ENCODE measurements at places on chromosomes 1 and 21.

DNA sequence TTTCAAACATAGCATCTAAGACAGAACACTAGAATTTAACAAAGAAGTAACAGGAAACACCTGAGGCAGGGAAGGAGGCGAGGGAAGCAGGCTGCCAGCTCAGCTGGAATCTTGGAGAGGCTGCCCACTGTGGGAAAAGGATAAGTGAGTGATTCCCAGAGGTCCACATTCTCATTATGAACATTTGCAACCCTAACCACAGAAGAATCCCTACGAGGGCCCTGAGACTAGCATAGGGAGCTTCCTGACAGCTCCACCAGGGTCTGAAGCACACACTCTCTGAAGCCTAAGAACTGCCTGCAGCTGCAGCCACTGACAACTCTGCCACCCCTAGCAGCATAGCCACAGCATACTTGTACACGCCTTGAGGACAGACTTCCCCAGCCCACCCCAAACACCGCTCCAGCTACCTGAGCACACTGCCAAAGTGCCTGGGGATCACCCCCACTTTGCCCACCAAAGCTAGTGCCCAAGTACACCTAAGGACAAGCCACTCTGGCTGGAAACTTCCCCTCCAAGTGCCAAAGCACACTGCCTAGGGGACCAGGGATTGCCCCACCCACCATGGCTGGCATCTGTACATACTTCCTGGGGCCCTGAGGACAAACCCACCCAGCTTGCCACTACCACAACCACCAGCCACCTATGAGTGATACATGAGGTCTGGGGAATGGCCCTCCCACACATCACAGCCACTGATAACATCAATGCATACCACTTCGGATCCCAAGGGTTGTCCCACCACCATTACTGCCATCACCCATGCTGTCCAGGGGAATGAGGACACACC lies 76.6 kb upstream of the GUCA2A start:
- DNase-seq, result peak; percentile 62

GRCh38 chr1:230270185-230270558 lies 156.0 kb downstream of the PGBD5 start:
- DNase-seq, result no peak

GRCh38 chr1:236021424-236022135 lies 43.3 kb downstream of the NID1 start:
- peak; percentile 43 for DNase-seq

- peak; percentile 44 for DNase-seq
Measured at GRCh38 chr1:193592317-193592716, 405.9 kb upstream of the B3GALT2 start.

- DNase-seq, result no peak
Measured at GRCh38 chr1:183634429-183635065, 1.0 kb downstream of the ARPC5 start.

- no peak for DNase-seq
Measured at GRCh38 chr1:115933625-115934024, 42.7 kb upstream of the SLC22A15 start.

GRCh38 chr1:233584931-233585330 lies 29.0 kb upstream of the KCNK1 start:
- DNase-seq, result no peak

GRCh38 chr1:204265665-204266064 lies 51.9 kb upstream of the GOLT1A start:
- DNase-seq, result no peak

DNA sequence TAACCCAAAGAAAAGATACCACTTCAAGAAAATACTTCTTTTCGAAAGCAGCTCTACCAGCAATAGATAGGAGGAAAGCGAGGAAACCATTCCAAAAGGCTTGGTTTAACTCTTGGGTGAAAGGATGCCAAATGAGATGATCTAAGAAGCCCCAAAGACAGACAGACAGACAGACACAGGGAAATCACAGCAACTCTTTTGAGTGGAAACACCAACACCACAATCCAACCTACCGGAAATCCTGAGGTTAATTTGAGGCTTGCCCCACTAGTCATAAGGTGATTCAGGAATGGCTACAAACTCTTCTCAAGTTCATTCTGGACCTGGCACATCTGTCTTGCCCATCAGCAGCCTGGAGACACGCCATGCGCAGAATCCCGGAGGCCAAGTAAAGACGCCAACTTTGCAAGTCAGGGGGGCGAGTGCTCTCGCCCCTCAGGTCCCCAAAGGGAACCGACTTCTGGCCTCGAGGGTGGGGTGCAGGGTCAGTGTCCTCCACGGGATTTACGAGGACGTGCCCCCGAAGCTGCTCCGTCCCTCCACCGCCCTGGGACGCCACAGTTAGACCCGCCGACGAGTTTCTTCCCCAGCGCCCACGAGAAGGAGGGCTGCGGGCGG lies 778 bp downstream of the EVI5 start:
- peak; percentile 76 for DNase-seq

- no peak for DNase-seq
Measured at GRCh38 chr1:94599095-94599813, 57.7 kb upstream of the F3 start.

- DNase-seq, result no peak
Measured at GRCh38 chr1:157495285-157495684, 57.0 kb downstream of the FCRL5 start.

GRCh38 chr1:223776075-223776814 lies 63.9 kb downstream of the CAPN2 start:
- DNase-seq, result peak; percentile 98

GRCh38 chr1:3251807-3252428 lies 182.9 kb downstream of the PRDM16 start:
- no peak for DNase-seq

- peak; percentile 93 for DNase-seq
Measured at GRCh38 chr1:91885716-91886506, at the start of gene TGFBR3. TGFBR3 (minus strand) TSS chr1:91886151; CDS start chr1:91861531, 24,620 bp downstream.

DNA sequence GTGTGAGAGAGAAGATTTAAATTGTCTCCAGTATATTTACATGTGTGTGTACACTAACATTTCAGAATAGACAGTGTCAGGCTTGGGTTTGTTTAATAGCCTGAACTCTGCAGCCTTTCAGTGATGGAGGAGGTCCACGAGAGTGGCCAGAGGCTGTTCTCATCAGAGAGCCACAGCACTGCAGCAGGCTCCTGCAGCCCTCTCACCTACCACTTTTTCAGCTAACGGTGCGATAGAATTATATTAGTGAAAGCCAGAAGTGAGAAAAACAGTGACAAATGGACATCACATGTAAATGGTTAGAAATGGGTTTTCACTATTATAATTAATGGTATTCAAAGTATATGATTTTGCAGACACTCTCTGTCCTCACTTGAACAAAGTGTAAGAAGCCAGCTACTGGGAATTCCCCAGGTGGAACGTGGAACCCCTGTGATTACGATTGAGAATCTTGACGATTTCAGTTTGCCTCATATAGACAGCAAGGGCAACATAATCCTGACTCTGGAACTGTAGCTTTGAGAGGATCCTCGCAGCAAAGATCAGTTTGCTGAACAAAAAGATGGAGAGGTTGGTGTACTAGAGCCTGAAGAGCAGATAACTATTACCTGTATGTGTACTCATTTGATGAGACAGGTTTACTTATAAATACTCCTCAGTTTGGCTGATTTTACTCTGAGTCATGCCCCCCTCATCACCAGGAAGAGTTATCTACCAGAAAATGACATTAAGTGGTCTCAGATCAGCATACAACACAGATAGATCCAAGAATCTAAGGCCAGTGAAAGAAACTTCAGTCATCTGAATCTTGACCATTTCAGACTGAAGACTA lies 31.4 kb downstream of the IFI16 start:
- no peak for DNase-seq

DNA sequence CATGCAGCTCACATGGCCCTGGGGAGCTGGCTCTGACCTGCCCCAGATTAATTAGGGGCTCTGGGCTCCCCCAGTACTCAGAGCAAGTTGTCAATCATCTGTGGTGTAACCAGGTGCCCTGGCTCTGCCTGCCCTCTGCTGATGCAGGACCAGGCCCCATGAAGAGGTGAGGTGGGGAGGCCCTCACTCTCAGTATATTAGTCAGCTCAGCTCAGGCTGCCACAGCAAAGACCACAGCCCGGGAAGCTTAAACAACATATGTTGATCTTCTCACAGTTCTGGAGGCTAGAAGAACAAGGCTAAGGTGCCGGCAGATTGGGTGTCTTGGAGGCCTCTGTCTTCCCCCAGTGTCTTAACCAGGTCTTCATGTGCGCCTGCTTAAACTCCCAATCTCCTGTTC lies 66.5 kb downstream of the FCRL5 start:
- no peak for DNase-seq

DNA sequence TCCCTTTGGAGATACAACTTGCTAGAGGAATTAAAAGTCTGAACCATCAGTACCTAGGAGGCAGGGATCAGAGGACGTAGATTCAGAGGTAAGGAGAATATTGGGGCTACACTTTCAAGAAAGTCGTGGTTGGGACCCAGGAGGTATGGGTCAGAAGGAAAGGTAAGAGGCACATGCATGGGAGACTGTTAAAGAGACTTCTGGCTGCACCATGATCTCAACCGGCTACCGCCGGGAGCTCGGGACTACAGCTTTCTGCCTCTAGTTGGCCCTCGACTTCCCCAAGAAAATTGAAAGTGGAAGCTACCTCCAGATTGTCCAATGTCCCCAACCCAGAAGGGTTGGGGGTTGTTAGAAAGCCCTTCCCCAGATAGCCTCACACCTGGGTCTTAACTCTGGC lies 355.7 kb upstream of the TMPRSS15 start:
- DNase-seq, result no peak

DNA sequence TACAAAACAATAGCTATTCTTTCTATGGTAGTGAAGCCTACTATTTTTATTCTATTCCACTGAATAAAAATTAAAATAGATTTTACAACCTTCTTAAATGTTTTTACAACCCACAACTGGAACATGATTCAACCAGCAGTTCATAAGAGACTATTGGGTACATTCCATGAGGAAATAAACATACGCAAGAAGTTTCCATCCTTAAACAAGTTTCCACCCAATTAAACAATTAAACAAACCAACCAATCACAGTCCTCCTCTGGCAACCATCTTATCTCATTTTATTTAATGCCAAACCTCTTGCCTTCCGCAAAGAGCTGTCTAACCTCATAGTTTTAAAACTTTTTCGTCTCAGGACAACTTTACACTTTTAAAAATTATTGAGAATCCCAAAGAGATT lies 239.0 kb downstream of the RGS7 start:
- DNase-seq, result no peak

- DNase-seq, result no peak
Measured at GRCh38 chr1:63555480-63555879, 32.2 kb downstream of the EFCAB7 start.

DNA sequence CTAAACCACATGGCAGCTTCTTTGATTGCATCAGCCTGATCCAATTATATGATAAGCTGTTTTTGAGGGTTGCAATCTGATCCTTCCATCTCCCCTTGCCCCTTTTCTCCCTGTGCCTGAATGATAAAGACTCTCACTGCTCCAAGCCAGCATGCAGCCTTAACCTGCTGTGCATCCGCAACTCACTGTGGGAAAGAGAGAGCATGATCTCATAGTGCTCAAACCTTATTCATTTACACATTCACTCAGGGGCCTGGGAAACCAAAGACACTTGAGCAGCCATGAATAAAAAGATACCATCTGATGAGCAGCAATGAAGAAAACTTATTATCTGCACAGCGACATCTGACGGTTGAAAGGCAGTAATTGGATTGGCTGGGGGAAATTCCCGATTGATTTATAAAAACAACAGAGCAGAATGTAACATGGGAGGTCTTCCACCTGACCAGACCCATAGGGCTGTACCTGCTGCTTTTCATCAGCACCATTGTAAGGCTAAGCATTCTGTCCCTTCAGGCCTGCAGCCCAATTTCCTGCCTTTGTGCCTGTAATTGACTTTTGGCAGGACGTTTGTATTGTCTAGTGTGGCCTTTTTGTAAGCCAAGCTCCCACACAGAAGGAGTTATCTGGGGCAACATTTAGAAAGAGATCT lies 62.5 kb downstream of the KIAA0040 start:
- DNase-seq, result peak; percentile 28

DNA sequence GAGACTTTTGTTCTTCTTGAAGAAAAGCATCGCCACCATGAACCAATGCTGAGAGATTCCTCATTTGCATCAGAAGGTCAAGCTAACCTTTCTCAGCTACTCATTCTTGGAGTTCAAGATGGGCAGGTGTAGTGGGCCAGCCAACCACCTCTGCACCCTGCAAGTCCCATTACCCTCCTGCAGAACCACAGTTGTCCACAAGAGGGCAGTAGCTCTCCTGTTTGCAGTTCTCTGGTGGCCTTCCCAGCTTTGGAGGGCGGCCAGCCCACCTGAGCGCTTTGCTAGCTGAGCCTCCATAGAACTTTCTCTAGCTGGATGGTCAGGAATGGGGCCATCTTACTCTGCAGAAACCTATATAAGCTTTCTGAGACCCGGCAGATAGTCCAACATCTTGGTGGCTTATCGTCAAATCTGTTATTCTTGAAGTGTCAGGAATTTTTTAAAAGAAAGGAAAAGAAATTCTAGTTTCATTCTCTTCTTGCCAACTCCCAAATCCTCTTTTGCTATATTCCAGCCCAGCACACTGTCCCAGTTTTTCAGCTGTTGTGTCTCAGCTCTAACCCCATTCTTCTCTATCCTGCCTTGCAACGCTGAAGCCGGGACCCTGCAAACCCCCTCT lies 11.0 kb upstream of the LMX1A start:
- peak; percentile 64 for DNase-seq

- DNase-seq, result peak; percentile 6
Measured at GRCh38 chr1:10873189-10873588, 76.7 kb upstream of the CASZ1 start.

DNA sequence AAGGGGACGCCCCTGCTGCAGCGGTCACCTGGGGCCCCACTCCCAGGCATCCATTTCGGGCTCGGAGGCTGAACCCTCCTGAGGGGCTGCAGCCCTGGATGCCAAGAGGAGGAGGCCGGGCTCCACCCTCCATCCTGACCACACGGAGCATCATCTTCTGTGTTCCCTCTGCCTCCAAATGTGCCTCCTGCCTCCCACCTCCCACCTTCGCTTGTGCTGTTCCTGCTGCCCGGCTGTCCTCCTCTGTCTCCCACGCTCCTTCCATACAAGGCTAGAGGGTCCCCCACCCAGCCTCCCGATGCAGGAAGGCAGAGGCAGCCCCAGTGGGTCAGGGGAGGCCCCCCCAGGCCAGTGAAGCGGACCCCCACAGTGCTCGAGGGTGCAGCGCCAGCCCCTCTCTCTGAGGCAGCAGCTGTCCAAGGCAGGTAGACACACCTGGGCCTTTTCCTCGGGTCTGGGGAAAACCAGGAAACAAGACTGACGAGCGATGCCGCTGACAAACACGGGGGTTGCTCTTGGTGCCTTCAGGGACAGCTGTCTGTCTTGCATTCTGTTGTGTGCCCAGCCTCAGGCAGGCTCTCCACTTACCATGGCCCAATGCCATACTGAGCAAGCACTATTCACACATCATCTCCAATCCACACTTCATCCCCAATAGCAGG lies 16.8 kb upstream of the PLEKHG5 start:
- no peak for DNase-seq

- DNase-seq, result peak; percentile 82
Measured at GRCh38 chr1:16013220-16013907, 4.5 kb downstream of the HSPB7 start.

GRCh38 chr1:18548643-18549042 lies 67.9 kb downstream of the KLHDC7A start:
- no peak for DNase-seq

GRCh38 chr21:35506352-35506751 lies 457.2 kb upstream of the RUNX1 start:
- DNase-seq, result no peak

GRCh38 chr1:25810341-25811299 lies 9.1 kb upstream of the MTFR1L start:
- peak; percentile 35 for DNase-seq

Data from iris pigment epithelial cell (primary cell).